PC-3 (cell line): ENCODE measurements at places on chromosomes 1 and 21. TPM values are rescaled to one million over a fixed set of nuclear protein-coding genes. Genes with fewer than 3 reads are reported as not detected.

GRCh38 chr1:12756768-12757413, 10.9 kb downstream of the CFAP107 start:
- DNase-seq, result no peak

The SLC25A34 gene
- 0.44 and 2.6 TPM in 2 replicates for total RNA-seq

DNA sequence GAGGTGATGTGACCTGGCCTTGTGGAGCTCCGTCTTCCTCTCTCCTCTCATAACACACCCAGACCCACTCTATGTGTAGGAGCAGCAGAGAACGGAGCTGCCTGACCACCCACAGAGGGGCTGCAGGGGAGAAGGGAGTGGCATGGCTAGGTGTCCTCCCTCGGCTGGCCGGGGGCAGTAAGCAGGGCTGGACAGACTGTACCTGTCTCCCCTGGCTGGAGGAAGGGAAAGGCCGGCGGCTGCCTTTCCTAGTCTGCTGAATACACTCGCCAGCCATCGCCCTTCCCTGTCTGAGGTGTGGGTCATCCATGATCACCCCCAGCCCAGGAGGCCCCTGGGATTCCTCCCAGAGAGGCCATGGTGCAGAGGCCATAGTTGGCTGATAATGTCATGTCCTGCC, 187.2 kb upstream of the AJAP1 start:
- no peak for DNase-seq

- peak; percentile 97 for DNase-seq
Observed at GRCh38 chr1:226443439-226443838, 35.5 kb upstream of the PARP1 start.

- no peak for DNase-seq
Observed at GRCh38 chr1:238457610-238458009, 566.9 kb upstream of the ZP4 start.

DNA sequence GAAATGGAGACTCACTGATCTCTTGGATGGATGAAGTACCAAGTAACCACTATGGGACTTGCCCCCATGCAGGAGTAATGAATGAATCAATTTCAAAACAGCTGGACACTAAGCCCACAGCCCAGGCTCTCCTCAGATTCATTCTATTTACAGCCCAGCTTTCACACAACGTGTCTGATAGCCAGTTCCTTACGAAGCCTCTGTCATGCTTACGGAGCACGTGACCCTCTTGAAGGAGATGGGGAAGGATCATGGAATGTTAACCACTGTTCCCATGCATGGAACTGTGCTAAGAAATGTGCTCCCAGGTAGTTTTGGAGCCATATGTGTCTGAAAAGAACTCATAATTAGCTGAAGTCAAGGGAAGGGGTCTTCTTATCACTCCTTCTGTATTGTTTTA, 124.1 kb downstream of the KIF26B start:
- no peak for DNase-seq

DNA sequence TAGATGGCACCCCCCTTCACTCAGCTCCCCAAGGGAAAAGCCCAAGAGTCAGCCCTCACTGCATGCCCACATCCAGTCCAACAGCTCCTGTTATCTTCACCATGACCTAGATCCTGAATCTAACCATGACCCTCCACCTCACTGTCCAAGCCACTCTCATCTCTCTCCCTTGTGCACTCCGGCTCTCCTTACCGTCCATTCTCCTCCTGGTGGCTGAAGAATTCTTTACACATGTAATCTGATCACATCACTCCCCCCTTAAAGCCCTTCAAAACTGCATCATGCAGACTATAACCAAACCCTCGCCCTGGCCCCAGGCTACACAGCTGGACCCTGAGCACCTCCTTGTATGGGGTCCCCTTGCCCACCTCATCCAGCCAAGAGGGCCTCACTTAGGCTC, 14.0 kb upstream of the PAQR7 start:
- peak; percentile 47 for DNase-seq

GRCh38 chr1:182410620-182411273, 10.3 kb upstream of the TEDDM1 start:
- DNase-seq, result no peak

The MARK1 gene
- 0.40 and 1.5 TPM in 2 replicates for total RNA-seq

The CLDN19 gene
- total RNA-seq, result 0.17 TPM in 1 of 2 replicates, not detected in the other

GRCh38 chr1:88378560-88378959, 305.5 kb upstream of the PKN2 start:
- DNase-seq, result no peak

DNA sequence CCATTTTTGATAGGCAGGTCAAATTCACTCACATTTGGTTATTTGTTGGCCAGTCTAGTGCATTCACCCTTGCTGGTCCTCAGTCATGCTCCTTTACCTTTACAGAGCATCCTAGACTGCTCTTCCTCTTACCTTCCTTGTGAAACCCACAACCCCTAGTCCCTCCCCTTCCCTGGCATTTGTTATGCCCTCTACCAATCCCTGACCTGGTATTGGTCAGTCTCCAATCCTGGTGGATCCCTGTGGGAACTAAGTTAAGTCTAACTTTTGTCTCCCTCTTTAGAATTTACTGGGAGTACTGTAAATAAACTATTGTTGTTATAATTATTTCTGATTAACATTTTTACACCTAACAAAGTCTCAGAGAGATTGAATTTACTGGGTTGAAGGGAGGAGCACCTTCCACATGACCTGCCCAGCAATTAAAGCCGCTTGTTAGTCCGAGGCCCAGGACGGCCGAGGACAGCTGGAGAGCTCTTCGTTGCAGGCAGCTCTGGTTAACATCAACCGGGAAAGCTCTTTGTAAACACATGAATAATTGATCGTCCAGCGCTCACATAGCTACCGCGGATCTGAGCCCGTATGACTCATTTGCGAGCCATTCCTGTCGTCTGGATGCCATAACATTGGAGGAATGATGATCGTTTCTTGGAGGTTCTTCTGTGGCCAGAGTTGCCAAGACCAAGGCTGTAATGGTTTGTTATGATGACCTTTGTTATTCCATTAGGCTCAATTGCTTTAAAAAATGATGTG, 31.9 kb downstream of the MTARC1 start:
- no peak for DNase-seq

DNA sequence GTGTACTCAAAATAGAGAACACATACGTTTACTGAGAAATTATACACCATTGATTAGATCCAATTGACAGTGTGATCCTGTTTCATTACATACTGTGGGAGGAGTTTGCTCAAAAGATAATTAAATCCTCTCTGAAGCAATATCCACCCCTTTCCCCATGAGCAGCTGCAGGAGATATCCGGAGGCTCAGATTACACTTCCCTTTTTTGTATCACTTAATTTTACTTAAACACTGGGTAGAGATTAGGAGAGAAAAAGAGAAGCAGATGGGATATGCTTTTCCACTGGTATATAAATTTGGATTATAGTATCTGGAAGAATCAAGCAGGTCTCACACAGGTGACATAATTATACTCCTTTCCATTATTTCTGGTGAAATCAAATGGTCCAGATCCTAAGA, 333.3 kb upstream of the ZRANB2 start:
- DNase-seq, result no peak

DNA sequence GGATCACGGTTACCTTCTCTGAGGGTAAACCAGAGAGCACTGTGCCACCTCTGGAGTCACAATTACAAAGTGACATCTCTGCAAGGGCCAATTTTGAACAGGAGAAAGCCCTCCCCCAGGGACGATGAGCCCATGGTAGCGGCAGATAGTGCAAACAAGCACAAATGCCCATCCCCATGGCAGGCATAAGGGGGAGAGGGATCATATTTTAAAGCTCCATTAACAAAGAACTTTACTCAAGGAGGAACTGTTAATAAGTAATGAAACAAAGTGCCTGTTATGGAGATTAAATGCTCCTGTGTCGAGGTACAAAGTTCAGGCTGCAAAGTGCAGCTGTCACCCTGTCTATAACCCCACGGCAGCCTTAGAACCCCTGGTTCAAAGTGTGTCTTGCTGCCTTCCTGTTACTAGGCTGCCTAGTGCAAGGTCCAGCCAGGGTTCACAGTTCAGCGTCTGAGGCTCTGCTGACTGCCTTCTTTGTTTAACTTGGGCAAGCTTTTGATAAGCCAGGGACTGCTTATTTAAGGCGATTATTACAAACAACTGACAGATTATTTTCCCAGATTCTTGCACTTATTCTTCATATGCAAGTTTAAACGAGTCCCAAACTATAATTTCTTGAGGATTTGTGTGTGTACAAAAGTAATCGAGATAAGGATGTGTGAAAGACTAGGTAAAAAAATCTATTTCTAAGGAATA, 75.7 kb upstream of the NRIP1 start:
- DNase-seq, result no peak

The AZIN2 gene
- 2.2 and 3.3 TPM in 2 replicates for total RNA-seq

GRCh38 chr1:211532088-211532444, 40.1 kb upstream of the RD3 start:
- no peak for DNase-seq

The ERVH48-1 gene
- not detected in 2 replicates for total RNA-seq

The LCE1A gene
- not detected in 2 replicates for total RNA-seq

- peak; percentile 9 for DNase-seq
Observed at GRCh38 chr1:197024460-197024859, 42.6 kb downstream of the F13B start.

The CLCC1 gene
- 29.5 and 30.4 TPM in 2 replicates for total RNA-seq

GRCh38 chr1:172674831-172675613, 16.1 kb downstream of the FASLG start:
- no peak for DNase-seq

The ZNF697 gene
- total RNA-seq, result 3.9 and 5.3 TPM in 2 replicates

- DNase-seq, result peak; percentile 82
Observed at GRCh38 chr1:159923203-159924024, 1.9 kb downstream of the TAGLN2 start.
